ENCODE measurements at places on chromosomes 7 and 10.
A peak's percentile ranks its signal among the peaks of the same experiment; 100 is the strongest.

DNA sequence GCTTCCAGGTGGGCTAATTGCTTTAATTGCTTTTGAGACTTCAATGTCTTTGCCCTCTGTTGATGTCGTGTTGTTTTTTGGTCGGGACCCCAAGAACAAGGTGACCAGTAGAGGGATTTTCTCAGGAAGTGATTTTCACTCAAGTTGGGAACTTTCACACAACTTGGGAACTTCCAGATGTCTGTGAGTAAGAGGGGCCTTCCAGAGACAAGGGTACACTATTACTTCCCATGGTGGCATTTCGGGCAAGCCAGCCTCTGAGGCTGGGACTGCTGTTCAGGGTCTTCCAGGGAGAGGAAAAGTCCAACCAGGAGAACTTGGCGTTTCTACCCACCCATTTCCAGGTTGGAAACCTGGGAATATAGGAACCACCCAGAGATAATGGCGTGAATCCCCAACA lies 170.0 kb upstream of the CDCA7L start:
- DNase-seq: no peak

- DNase-seq: no peak
These were observed 172.9 kb downstream of the CDK14 start for GRCh38 chr7:90769036-90769435.

DNA sequence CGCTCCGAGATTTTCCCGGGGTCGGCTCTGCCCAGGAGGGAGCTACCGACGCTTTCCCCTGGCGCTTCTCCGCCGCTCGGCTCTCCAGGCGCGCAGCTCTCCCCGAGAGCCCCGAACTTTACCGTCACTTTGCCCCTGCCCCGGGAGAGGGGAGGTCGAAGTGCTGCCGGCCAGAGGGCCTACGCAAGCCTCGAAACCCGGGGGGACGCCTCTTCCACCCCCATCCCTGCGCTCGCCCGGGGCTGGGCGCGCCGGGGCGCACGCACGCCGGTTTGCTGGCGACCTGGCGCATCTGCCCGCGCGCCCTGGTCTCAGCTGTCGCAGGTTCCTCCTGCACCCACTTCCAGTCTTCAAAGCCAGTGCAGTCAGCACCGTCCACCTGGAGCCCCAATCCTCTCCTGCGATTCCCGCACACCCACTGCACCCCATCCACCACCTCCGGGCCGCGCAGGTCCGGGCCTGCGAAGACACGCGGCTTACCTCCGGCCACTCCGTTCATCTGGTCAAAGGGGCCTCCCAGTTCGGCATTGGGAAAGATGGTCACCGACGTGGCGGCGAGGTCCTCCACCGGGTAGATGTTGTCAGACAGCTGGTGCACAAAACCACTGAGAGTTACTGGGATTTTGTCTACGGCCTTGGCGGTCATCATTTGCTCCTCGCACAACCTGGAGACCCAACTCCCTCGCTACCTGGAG lies 638 bp downstream of the EGR2 start:
- DNase-seq: peak; percentile 23

DNA sequence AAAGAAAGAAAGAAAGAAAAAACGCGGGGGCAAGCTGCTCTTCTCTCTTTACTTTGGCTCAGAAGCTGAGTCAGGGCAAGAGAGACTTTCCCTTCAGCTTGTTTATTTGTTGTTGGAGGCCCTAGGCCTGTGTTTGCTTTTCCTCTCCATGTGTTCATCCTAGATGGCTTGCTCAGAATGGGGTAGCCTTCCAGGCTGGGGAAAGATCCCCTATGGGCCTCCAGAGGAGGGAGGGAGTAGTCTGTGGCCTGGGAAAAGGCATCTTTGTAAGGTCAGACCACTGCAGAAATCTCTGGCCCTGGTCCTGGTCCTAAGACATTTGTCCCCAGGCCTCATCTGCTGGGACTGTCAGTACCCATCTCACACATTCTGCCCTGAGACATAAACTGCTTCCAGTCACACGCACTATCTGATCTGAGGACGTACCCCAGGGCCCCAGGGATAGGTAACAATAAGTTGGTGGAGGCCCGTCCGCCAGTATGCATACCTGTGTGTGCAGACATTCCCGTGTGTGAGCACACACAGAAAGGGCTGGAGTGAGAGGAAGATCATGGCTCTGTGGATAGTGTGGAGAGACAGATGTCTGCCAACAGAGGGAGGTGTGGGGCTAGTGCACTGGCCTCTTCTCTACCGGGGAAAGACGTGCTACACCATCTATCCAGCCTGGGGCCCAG lies 4.9 kb upstream of the SCD start:
- DNase-seq: peak; percentile 59

DNA sequence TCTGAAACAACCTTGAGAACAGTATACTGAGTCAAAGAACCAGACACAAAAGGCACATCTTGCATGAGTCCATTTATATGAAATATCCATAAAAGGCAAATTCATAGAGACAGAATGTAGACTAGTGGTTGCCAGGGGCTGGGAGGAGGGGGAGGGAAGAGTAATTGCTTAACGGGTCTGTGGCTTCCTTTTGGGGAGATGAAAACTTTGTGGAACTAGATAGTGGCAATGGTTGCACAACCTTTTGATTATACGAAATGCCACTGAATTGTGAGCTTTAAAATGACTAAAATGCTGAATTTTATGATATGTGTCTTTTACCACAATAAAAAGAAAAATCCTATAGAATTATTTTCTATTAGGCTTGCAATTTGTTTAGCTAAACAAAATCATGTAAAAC lies 16.8 kb downstream of the ADRB1 start:
- no peak for DNase-seq

- DNase-seq: no peak
These were observed 32.4 kb downstream of the TARP start for GRCh38 chr7:38241071-38241470.

GRCh38 chr7:149625947-149626392 lies 128.4 kb upstream of the ZNF746 start:
- no peak for DNase-seq

- no peak for DNase-seq
These were observed 135.7 kb downstream of the DYNC2I1 start for GRCh38 chr7:158991824-158992621.

- DNase-seq: no peak
These were observed 27.4 kb upstream of the TMEM72 start for GRCh38 chr10:44883593-44884331.

DNA sequence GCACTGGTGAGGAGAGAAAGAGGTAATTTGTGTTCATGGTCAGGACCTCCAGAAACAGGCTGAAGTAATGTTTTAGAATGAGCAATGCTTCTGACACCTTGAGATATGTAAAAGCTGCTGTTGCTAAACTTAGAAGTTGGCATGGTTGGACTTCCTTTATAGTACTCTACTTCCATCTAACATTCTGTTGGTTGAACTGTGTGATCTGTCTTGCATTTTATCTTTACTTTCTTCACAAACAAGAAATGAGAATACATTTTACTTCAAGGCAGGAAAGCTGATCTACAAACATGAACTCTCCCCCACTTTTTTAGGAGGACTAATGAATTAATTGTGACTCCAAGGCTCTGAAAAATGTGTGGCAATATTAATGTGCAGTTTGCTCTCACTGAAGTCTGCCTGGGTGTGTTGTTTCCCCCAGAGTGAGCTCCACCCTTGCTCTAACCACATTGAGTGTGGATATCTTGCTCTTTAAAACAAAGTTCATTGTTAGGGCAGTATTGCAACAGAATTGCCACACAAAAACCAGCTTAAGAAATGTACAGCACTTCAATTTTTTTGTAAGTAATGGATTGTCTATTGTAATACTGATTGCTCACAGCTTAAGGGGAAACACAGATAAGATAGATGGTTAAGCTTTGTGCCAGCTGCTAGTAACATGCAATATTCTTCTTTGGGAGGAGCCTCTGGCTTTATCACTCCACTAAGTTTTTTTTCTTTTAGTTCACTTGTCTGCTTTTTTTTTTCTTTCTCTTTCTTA lies 69.0 kb downstream of the ADD3 start:
- peak; percentile 54 for DNase-seq

- no peak for DNase-seq
These were observed 479.3 kb upstream of the PODXL start for GRCh38 chr7:132035517-132036362.

DNA sequence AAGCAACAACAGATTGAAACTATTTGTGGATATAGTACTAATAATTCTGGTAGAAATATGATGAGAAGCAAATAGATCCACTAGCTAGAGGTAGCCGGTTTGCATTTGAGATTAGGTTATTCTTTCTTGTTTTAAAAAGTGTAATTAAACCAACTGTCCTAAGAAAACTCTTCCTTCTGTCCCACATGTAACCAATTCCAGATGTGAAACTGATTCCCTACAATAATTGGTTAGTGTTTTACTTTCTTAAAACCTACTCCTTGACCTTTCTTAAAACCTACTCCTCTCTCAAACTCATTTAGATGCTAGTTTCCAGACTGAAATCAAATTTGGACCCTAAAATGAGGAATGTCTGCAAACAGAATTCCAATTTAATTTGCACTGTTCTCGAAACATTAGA lies 521.5 kb downstream of the SUGCT start:
- DNase-seq: no peak

DNA sequence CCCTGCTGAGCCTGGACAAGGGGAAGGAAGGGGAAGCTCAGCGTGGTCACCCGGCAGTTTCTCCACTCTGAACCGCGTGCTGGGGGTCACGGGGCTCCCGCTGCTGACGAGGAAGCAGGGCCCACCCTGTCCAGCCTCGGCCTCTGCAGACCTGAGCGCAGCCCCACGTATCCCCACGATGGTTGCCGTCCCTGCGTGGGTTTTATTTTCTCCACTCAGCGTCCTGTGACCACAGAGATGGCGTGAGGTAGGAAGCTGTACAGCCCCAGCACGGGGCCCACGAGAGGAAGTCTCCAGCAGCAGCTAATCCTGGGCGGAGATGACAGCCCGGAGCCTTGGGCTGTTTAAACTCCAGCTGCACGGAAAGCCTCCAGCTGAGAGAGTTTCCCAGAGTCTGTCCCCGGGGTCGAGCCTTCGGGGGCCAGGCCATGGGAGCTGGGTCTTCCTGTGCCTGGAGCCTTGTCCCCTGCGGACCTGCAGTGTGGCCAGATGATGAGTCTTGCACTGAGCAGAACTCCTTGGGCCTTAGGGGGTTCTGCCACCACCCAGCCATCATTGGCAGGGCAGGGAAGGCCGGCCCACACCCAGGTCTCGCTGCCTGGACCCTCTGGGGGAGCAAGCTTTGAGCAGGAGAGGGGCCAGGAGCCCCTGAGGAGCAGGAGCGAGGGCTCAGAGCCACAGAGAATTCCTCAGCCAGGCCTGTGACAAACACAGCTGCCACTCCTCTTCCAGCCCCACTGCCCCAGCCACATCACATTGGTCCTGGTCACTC lies 72.8 kb upstream of the FAM20C start:
- DNase-seq: no peak

GRCh38 chr10:114195079-114195478 lies 15.9 kb downstream of the TDRD1 start:
- no peak for DNase-seq

DNA sequence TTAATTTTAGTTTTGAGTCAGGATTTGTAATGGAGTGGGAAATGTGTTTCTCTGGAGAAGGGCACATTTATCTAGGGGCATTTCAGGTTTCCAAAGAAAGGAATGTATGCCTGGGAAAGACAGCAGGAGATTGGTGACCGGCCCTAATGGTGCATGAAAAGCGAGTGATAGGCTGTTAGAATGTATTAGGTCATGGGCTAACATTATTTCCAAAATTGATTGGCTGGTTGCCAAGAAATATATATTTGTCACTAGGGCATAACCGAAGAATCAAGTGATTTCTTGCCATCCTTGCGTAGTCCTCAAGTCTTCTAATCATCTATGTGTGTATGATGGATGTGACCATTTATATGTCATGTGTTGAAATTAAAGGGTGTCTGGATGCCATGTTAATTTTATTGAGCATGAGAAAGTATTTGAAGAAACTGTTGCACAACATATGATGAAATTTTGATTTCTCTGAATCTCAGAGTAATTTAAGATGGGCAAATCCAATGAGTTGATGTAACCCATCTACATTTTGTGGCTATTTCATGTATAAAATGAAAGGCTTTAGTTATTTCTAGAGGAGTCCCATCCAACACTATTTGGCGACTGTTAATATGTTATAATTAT lies 248.4 kb downstream of the BMPER start:
- DNase-seq: no peak

DNA sequence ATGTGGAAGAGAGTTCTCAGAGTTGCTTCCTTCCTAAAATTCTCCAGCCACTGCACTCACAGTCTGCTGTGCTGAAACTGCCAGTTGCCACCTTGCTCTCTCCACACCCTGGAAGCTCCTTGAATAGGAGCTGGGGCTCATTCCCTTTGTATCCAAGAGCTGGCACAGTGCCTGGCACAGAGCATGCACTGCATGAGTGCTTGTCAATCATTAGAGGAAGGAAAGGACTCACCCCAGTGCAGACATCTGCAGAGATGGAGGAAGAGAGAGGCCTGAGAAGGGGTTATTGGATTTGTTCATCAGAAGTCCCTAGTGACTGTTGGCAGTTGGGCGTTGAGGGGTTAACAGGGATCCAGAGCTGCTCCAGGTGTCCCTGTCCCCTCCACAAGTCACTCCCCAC lies 41.7 kb upstream of the DUSP5 start:
- no peak for DNase-seq

- no peak for DNase-seq
These were observed 74.0 kb downstream of the DOCK4 start for GRCh38 chr7:112132051-112132694.

DNA sequence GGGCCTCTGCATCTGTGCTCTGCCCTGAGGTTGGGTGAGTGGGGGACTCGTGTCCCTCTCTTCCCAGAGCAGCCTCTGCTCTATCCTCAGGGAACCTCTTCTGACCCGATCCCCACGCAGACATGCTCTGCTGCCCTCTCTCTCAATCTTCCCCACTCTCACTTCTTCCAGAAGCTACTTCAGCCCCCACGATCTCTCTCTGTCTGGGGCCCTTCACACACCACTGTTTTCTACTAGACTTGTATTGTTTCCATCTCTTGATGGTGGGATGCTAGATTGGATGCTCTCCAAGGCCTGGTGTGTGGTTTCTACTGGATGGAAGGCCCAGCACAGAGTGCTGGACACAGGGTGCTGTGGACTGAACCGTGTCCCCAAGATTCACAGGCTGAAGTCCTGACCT lies 10.0 kb downstream of the MGMT start:
- no peak for DNase-seq

DNA sequence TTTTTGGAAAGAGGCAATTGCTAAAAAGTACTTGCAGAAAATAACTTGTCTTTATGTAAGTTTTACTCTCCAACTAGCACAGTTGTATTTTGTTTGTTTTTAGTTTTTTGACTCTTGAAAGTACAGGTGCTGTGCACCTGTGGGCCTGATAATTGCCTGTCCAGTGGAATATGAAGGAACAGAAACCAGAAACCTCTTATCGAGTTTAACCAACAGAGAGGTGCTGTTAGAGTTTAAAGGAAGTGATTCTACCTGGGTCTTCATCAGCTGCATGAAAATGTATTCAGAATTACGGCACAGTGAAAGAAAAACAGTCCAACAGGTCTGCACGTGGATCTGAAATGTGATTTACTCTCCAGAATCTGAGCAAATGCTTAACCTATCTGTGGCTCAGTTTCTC lies 326.6 kb upstream of the POM121L12 start:
- DNase-seq: no peak

DNA sequence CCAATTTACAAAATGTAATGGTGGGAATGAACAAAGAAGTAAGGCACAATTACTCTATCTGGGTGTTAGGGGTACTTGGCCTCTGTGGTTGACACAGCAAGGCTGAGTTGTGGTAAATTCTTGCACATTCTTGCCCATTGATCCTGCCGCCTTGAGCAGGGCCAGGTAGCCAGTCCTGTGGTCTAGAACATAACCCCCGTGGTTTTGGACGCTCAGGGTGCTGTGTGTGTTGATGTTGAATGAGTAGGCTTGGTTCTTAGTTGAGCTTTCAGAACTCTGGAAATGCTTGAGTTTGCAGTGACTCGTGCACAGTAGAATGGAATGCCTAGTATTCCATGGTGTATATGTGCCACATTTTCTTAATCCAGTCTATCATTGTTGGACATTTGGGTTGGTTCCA lies 42.3 kb upstream of the CDHR3 start:
- DNase-seq: no peak

All from activated CD4-positive, alpha-beta memory T cell treated with anti-CD3 and anti-CD28 coated beads, Interleukin-2, amount 10 ng/mL, durations not matched to agents 7 days and 5 days (primary cell).